ENCODE measurements at places on chromosomes 1 and 21.

GRCh38 chr21:24716281-24716918, 890.9 kb downstream of the MRPL39 start:
- no peak for DNase-seq

DNA sequence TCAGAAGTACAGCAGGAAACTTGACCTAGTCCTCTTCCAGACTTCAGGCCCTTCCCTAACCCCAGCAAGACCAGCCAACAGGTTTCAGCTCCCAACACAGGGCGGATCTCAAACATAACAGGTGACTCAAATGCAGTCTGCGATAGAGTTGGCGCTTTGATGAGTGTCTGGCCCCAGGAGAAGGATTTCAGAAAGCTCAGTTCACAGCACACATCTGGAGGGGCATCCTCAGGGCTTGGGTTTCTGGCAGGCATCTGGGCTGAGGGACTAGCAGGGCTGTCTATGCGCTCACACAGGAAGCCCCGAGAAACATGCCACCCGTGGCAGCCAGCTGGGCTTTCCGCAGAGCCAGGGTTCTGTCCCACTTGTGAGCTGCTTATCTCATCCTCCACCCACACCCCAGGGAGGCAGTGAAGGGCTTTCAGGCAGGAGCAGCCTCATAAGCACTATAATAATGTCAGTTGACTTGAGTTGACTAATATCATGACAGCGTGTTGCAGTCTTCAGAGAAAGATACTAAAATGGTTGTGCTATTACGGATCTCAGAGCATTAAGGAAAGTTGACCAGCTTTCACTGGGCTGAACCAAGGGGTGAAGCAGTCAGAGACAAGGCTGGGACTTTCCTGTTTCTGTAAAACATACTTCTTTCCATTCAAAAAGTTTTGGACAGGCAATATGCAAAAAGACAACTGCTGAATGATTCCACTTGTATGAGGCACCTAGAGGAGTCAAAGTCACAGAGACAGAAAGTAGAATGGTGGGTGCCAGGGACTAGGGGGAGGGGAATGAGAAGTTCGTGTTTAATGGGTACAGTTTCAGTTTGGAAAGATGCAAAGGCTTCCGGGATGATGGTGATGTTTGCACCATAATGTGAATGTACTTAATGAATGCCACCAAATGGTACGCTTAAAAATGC, 233.0 kb upstream of the IRF2BP2 start:
- DNase-seq = peak; percentile 93

DNA sequence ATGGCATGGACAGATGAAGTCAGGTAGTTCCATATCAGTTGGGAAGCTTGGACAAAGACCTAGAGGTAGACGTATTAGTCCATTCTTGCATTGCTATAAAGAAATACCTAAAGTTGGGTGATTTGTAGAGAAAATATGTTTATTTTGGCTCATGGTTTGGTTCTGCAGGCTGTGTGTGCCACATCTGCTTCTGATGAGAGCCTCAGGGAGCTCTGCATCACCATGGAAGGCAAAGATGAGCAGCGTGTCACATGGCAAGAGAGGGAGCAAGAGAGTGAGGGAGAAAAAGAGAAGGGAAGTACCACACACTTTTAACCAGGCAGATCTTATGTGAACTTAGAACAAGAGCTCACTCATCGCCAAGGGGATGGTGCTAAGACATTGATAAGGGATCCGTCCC, 9.0 kb downstream of the TSACC start:
- no peak for DNase-seq

GRCh38 chr1:198694542-198694941, 55.7 kb downstream of the PTPRC start:
- DNase-seq = no peak

DNA sequence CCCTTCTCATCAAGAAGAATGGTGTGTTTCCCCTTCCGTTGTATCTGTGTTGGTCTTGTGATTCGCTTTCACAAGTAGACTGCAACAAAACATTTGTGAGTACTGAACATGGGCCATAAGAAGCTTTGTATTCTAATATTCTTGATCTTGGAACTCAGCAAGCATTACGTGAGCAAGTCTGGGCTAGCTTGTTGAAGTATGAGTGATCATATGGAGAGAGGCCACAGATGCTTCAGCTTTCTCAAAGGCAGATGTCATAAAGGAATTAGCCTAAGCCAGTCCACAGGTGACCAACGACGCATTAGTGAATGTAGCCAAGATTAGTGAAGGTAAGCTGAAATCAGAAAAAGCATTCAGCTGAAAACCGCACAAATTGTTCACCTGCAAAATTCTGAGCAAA, 609.6 kb upstream of the NEGR1 start:
- DNase-seq = no peak

DNA sequence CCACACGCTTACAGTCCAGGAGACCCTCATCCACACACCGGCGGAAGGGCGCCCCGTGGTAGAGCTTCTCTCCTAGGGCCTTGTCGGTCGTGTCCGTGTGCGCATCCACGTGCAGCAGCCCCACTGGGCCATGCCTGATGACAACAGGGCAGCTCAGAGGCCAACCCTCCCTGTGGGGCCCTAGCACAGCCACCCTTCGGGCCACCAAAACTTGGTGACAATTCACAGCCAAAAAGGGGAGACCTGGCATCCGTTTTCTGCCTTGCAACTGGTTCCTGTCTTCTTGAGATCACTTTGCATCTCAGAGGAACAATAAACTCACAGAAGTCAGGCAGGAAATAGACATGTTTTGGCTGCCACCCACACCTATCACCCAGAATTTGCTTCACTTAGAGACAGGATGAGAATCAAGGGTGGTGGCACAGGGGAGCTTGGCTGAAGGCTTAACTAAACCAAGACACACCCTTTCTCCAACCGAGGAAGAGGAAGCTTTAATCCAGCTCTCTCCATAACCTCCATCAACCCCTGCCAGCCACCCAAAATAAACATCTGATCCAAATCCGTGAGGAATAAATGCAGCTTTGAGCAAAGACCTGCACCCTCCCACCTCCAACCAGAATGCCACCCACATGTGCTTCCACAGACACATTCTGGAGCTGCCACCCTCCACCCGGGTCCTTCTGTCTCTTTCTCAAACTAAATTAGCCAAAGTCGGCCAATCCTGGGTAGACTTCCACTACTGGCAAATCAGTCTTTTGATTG, 5.7 kb downstream of the AGMAT start:
- peak; percentile 37 for DNase-seq

- DNase-seq = no peak
Measured at GRCh38 chr1:238223076-238223640, 332.4 kb upstream of the ZP4 start.

DNA sequence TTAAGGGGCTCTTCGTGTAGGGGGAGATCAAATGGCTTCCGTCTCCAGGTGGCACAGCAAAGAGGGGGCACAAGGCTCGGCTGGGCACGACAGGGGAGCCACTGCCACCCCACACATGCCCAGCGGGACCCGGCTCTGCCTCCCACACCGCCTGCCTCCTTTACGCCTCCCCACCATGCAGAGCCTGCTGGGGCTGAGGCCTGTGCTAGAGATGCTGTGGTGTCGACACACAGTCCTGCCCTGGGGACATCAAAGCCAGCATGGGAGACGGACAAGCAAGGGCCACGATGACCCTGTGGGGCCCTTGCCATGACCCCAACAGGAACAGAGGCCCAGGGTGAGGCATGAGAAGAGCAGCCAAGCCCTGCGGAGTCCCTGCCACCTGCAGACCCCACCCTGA, 102.8 kb downstream of the NPHP4 start:
- no peak for DNase-seq

DNA sequence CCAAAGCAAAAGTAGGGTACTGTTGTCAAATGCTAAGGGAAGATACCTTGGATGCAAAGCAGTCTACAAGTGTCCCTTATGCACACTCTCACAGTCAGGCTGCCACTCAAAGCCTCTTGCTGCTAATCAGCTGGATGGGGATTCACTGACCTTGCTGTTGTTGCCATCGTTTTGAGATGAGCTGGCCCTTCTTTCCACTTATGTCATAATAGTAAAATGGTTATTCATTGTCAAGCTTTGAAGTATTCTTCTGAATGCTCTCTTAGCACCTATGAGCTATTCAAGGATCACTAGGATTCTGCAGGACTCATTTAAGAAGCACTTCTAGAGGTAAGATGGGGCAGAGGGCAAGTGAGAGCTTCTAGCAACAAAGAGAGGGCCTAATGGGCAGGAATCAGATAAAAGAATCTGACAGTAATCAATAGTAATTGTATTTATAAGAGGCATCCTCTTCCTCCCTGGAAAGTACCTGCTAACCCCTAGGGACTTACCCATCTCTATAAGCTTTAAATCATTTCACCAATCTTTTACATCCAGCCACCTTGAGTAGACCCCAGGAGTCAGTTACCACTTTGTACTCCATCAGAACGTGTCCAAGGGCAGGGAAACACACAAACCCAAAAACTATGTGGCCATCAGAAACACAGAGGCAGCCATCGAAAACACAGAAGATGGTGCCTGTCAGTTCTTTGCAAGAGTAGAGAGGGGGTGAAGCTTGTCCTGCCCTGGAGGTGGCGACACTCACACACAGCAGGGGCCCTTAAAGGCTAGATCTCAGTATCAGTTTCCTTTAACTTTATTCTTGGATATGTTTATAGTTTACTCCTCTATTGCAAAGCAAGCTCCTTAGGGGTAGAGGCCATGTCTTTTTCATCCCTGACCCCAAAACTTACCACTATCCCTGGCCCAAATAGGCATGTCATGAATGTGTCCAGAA, 103.7 kb upstream of the NFIA start:
- peak; percentile 18 for DNase-seq

DNA sequence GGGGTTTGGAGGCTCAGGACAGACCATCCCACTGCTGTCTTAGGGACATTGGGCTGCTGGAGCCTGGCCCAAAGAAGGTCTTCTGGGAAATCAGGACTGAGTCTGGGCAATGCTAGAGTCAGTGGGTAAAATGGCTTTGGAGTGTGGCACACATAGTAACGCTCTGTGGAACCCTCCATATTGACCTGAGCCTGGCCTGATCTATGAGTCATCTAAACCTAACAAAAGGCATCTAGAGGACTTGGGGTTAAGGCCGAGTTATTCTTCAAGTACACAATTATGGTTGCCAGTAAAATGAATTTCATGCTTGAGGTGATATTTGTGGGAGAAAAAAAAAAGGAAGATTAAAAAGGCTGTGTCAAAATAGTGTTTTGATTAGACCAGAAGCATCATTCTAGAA, 77.7 kb downstream of the ST6GALNAC5 start:
- no peak for DNase-seq

GRCh38 chr1:43019226-43019625, 60.6 kb upstream of the SLC2A1 start:
- DNase-seq = no peak

GRCh38 chr1:241639623-241640148, 483 bp downstream of the CHML start:
- no peak for DNase-seq

- no peak for DNase-seq
Measured at GRCh38 chr1:1331068-1331965, at the start of gene TAS1R3. Gene TAS1R3, plus strand, starts transcription at chr1:1331280. Its CDS starts 66 bp downstream, at chr1:1331346.

DNA sequence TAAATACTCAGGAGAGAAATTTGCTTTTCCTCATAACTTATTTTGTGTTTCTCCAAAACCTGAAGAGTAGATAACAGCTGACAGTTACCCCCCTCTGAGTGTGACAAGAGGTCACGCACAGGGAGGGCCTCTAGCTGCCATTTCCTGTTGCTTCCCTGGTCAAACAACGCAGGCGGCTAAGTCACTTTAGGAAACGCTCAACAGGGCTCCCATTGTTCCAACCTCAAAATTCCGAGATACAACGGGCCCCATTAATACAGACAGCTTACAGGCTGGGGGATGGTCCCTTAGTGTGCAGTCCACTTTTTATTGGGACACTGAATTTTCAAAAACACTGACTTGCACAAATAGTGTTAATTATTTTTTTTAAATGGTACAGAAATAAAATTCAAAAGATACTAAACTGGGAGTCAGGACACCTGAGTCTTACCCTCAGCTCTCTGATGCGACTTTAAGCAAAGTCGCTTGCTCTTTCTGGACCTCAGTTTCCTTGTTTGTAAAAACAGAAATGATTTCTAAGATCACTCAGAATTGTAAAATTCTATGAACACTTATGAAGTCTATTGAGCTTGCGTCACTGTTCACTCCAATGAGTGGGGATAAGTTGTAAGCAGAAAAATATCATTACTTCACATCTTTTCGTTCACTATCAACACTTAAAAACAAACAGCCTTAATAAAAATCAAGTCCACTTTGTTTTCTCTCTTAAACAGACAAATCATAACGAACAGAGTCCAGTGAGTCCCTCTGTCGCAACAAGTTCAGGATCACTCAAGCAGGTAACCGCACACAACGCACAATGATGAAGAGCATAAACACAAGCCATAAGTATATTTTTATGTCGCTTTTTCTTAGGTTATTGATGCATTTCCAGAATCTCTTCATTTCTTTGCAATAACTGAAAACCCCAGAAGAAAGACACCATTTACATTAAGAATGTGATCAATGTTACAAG, 13.5 kb downstream of the LZIC start:
- DNase-seq = no peak

All from activated CD4-positive, alpha-beta T cell treated with anti-CD3 and anti-CD28 coated beads, Interleukin-2, Interleukin-4, amounts not matched to agents 100 ng/mL and 50 ng/mL, durations not matched to agents 16 hours and 8 hours (primary cell).